ENCODE measurements at places on chromosomes 3 and 15. TPM values are rescaled to one million over a fixed set of nuclear protein-coding genes. Genes with fewer than 3 reads are reported as not detected.

The IP6K1 gene
- total RNA-seq = 46.2 TPM

The CAMKV gene
- total RNA-seq = not detected

The TEX264 gene
- total RNA-seq = 66.8 TPM

DNA sequence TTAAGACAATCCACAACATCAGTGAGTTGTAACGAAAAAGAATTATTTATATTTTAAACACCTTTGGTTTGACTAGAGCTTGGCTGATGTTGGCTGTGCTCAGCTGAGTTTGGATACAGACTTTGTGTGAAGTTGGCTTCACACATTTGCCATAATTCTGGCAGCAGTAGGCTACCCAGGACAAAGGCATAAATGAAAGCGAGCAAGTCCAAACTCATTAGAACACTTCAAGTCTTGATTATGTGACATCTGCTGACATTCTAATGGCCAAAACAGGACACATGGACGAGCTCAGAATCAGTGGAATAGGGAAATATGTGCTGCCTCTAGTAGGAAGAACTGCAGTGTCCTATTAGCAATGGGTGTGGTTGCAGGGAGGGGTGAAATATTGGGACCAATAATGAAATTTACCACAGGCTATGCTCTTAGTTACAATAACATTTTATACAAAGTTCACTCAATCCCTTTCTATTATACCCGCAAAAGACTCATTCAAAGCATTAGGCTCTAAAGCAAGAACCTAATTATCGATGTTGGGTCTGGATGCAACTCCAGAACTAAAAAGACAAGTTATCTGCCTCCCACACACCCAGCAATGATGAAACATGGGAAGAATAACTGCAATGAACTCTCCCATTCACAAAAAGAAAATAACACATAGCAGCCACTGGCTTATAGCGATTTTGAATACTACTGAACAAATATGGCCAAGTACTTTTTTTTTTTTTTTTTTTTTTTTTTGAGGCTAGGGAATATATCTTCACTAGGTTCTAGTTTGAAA, 493.9 kb upstream of the RASGRP1 start:
- DNase-seq = no peak

The GHSR gene
- total RNA-seq = not detected

The LDHAL6B gene
- total RNA-seq = not detected

The SLC12A8 gene
- 6.1 TPM for total RNA-seq

- DNase-seq = no peak
Observed at GRCh38 chr3:10553591-10554235, 48.3 kb upstream of the ATP2B2 start.

GRCh38 chr15:69758291-69758771, 305.7 kb downstream of the RPLP1 start:
- peak; percentile 81 for DNase-seq

GRCh38 chr3:64226730-64227129, 1.5 kb upstream of the PRICKLE2 start:
- no peak for DNase-seq

GRCh38 chr3:160217675-160218074, 7.5 kb upstream of the C3orf80 start:
- no peak for DNase-seq

The BFSP2 gene
- total RNA-seq = not detected

DNA sequence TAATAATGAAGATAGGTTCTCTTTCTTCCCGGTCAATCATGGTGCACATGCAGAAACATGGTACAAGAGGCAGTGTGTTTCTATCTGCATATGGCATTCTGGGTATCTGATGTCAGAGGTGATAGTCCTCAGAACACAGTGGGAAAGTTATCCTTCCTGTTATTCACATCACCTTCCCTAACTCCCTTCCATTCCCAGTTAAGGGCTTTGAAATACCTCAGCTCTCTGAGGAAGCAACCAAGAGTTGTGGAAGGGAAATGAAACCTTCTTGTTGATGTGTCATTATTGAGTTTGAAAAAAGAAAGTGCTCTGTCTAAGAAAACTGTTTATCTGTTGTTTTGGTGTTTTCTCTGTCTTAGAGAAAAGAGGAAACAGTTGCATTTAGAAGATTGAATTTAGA, 21.9 kb upstream of the P2RY13 start:
- no peak for DNase-seq

GRCh38 chr3:159806412-159806811, 182.2 kb upstream of the IL12A start:
- peak; percentile 49 for DNase-seq

DNA sequence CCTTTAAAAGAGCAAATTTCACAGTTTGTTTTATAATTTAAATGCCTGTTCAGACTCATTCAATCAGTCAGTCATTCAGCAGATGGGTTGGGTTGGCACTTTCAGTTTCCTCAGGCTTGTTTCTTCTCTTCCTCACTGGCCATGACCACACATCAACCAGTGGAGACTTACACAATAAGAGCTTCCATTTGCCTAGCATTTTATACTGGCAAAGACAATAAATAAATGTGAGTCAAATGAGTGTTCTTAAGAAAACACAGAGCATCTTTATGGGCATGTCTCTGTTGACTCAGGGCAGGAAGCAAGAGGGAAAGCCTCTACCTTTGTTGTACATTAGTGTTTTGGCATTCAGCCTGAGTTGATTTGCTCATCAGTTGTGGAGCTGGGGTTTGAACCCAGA, 122.6 kb downstream of the EPHB1 start:
- DNase-seq = no peak

DNA sequence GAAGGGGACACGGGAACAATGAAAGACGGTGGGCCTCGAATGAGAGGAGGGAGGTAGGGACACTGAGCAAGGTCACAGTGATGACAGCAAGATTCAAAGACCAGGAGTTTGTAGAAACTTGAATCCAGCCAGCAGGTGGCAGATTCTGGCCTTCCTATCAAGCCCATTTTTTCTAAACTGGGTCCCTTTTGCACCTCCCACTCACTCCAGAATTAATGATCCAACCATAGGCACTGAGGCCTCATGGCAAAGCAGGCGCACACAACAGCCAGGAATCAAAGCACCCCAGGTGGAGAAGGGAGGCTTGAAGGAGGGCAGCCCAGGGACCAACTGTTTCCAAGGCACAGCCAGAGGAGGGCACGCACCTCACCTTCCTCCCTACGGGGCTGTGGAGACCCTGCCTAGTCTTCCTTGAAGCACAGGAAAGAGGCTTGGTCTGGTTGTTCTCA, 90.2 kb downstream of the ANP32A start:
- no peak for DNase-seq

Data from vagina (tissue), 2 donors.